ENCODE measurements at places on chromosomes 16 and 17. TPM values are rescaled to one million over a fixed set of nuclear protein-coding genes. Genes with fewer than 3 reads are reported as not detected.

DNA sequence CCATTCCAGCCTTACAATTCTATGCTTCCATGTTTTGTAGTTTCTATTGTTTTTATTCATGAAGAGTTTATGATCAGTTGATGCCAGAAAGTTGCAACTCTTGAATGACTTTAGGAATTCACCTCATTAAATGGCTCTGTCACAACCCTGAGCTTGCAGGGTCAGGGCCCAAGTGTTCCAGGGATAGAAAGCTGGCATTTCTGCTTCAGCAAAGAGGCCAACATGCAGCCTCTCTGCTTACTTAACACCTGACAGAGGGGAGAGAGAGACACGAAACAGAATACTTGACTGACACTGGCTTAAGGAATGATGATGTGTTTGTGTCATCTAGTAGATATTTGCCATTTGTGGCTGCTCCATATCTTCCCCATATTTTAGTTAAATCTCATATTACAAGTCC, 328.1 kb downstream of the CA10 start:
- no peak for DNase-seq

DNA sequence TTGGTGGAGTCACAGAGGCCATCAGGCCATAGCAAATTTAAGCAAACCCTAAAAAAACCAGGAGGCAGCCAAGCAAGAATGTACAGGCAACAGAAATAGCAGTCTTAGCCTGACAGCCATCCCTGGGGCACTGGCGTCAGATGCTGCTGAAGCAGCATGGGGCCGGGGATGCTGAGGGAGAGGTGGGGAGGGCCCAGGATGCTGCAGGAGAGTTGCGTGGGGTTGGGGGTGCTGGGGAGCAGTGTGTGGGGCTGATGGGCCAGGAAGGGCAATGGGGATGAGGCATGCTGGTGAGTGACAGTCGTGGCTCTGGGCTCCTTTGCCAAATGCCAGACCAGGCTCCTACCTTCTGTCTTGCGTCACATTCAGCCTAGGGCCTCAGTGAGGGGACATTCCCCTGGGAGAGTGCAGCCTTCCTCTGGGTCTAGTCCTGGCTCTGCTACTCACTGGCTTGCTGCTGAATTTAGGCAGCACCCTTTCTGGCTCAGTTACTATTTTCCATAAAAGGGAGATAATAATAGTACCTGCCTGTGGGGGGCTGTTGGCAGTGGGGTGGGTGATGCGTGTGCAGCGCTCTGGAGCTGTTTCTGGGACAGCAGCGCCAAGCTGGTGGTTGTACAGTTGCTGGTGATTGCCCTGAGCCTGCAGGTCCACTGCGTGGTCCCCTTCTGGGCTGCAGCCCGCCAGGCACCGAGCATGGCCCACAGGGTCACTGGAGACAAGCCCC, 88.1 kb downstream of the AMFR start:
- DNase-seq, result no peak

KRT33A gene
- not detected for polyA plus RNA-seq

TERB1 gene
- not detected for polyA plus RNA-seq

WRAP53 gene
- polyA plus RNA-seq, result 3.0 TPM

GRCh38 chr17:57861790-57862693, 12.2 kb upstream of the MRPS23 start:
- peak; percentile 41 for DNase-seq

DNA sequence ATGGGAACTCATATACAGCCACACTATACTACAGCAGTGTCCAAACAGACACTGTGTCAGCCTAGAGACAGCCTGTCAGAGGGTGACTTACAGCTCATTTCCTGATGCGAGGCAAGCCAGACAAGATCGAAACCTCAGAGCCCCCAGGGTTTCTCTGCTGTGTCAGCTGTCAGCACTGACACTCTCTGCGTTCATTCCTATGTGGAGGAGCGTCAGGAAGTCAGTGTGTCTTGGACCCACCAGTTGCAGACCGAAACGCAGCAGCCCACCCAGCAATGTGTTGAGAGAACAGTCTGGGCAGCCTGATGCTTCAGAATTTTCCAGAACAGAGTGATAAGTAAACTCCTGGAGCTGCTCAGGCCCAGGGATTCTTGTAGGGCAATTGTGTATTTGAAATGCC, 20.6 kb upstream of the MAPT start:
- DNase-seq, result no peak

DNA sequence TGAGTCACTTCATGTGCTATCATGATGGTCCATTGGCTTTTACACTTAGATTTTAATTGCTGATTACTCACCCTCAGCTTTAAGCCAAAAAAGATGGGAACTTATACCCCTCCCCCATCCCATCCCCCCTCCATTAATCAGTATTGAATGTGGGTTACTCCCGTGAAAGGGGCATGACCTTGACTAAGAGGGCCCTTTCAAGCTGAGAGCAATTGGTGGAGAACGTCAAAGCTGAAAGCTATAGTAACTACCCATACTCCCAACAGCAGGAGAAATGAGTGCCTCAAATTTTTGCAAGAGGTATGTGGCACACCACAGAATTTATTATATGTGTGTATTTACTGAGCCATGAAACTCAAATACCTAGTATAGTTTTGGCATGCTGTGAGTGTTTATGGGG, 99.7 kb upstream of the CDH8 start:
- DNase-seq, result no peak

GRCh38 chr17:68184141-68184571, 63.7 kb upstream of the AMZ2 start:
- DNase-seq, result no peak

KRTAP17-1 gene
- polyA plus RNA-seq, result not detected

- no peak for DNase-seq
These were observed 486.5 kb downstream of the CDH13 start for GRCh38 chr16:83113317-83113716.

NXN gene
- polyA plus RNA-seq, result 38.5 TPM
